ENCODE measurements at places on chromosomes 5 and 9. TPM values are rescaled to one million over a fixed set of nuclear protein-coding genes. Genes with fewer than 3 reads are reported as not detected.

DNA sequence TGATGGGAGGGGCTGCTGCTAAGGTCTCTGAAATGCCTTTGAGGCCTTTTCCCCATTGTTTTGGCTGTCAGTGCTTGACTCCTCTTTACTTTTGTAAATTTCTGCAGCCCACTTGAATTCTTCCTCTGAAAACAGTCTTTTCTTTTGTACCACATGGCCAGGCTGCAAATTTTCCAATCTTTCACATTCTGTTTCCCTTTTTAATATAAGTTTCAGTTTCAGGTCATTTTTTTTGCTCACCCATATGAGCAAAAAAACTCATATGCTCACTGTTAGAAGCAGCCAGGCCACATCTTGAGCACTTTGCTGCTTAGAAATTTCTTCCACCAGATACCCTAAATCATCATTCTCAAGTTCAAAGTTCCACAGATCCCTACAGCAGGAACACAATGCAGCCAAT lies 234.6 kb upstream of the ADRA1B start:
- DNase-seq: no peak

- no peak for DNase-seq
Observed at GRCh38 chr5:116343961-116344360, 230.7 kb downstream of the SEMA6A start.

The MSX2 gene
- total RNA-seq: 2.9 TPM

The LEAP2 gene
- 1.3 TPM for total RNA-seq

DNA sequence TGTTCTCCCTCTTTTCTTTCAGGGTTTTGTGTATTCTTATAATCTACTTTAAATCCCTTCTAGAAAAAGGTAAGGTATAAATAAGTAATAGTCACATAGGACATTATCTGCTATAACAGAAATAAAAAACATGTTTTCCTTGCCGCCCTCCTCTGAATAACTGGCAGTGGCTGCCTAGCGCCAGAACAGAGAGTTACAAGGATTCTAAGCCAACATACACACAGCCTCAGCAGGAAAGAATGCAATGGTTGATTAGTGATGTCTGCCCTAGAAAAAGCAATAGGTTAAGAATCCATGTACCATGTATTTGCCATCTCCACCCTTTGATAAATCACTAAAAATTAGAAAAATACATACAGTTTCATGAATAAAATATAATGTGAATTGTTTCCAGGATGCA lies 4.9 kb downstream of the MED27 start:
- DNase-seq: no peak

The INSL4 gene
- total RNA-seq: not detected

DNA sequence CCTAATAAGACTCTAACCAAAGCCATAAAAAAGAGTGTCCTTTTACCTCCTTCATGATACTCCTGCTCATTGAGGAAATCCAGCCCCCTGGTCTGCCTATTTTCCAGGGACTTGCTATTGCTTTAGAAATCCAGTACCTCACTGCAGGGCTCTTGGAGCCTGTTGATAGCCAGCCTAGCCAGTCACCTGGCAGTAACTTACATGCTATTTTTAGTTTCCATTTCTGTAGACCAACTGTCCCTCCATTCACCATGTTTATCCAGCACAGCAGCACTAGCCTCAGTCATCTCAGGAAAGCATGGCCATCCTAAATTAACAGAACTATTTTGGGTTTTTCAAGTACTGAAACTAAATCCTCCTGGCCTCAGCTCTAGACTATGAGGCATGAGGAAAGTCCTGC lies 91.5 kb upstream of the PHF24 start:
- DNase-seq: no peak

The GNE gene
- 18.3 TPM for total RNA-seq

DNA sequence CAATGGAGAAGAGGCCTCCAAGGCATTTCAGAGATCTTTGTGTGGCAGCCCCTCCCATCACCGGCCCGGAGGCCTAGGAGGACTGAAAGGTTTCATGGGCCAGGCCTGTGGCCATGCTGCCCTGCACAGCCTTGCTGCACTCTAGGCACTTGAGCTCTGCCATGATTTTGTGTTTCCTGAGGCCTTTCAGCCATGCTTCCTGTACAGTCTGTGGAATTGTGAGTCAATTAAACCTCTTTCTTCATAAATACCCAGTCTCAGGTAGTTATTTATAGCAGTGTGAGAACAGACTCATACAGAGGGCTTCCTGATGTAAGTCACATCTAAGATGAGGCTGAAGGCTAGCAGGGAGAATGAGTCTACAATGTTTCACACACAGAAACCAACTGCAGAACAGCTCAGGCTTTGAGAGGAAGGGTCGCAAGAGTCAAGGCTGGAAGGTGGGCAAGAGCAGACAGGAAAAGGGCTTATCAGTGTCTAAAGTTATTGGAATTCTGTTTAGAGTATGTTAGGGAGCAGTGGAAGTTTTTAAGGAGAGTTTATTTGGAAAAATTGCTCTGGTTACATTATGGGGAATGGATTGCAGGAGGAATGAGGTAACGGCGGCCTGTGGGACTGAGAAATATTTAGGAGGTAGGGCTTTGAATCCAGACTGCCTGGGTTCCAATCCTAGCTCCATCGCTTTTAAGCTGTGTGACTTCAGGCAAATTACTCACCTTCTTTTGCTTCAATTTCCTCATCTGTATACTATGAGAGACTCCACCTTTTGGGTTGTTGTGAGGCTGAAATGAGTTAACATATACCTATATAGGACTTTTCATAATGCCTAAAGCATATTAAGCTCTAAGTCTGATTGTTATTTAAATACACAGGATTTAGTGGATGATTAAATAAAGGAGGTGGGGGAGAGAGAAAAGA lies 291.2 kb downstream of the CWC27 start:
- DNase-seq: no peak

DNA sequence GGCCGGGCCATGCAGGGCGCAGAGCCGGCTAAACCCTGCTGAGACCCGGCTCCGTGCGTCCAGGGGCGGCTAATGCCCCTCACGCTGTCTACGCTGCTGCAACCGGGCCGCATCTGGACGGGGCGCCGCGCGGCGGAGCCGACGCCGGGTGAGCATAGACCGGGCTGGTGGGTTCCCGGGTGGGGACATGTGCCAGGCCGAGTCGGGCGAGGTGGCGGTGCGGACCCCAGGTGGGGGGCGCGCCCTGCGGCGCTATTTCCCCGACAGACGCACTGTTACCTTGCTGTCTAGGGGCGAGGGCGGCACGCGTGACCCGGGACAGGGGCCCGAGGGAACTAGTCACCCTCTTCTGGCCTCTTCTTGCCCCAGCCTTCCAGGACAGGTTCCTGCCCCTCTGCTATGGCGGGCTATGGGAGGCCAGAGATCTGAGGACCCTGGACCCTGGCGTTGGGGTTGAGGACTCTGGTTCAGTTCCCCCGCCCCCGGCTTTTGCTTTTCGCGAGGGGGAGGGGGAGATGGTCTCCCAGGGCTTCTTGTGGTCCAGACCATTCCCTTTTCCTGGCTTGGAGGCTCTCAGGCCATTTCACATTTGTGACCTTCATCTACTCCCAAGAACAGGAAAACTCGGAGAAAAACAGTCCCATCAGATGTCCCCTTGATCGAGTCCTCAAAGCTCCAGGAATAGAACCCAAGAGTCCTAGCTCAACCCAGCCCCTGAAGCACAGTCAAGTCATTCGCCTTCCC lies 536 bp downstream of the SLC27A4 start:
- DNase-seq: peak; percentile 52

All from aorta (tissue), 5 donors.